ENCODE measurements at places on chromosomes 4 and X. TPM values are rescaled to one million over a fixed set of nuclear protein-coding genes. Genes with fewer than 3 reads are reported as not detected.

GRCh38 chr4:31674313-31674947 is 954.3 kb downstream of the PCDH7 start:
- no peak for DNase-seq

- no peak for DNase-seq
Observed at GRCh38 chr4:10003666-10004065, 17.6 kb downstream of the SLC2A9 start.

DNA sequence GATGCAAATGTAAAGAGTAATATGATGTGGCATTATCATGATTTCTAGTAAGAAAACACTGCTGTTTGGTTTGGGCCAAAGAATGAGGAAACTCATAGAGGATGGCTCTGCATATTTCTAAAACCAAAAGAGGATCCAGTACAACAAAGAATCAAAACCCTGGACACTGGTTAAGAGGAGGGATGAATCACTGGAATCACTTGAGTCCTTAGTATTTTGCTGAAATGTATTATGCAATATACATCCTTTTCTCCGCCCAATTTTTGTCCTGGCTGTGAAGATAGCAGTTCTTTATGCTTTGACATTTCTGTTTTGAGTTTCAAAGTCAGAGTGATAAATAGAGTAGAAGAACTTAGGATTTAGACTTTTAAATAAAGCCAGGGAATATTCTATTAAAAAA is 345.9 kb downstream of the PACRGL start:
- no peak for DNase-seq

DNA sequence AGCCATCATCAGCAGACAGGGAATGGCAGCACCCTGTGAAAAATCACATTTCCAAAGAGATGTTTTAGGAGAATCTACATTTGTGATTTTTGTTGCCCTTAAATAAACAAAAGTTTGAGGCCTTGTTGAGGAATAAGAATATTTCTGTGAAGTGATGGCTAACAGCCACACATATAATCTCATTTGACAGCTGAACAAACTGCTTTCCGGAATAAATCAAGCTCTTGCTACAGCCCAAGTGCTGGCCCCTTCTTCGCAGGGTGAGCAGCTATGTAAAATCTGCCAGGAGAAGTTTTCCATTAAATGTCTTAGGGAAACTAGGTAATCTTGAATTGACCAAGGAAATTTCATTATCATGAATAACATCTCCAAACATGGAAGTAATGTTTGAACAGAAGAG is 106.4 kb upstream of the GPM6B start:
- DNase-seq: no peak

GRCh38 chr4:151905197-151905596 is 144.4 kb upstream of the GATB start:
- no peak for DNase-seq

DNA sequence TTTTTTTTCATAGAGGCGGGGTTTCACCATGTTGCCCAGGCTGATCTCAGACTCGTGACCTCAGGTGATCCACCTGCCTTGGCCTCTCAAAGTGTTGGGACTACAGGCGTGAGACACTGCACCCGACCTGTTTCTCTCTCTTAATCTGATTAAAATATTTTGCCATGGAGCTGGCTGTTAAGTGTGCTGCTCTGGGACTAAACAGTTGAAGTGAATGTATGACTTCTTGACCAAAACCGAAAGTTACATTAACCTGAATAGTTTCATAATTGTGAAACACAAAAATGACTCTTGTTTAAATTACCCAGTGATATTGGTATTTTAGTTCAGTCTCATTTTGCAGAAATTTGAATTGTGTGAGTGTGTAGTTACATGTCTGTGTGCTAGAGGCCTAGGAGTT is 2548.6 kb downstream of the PCDH7 start:
- no peak for DNase-seq

DNA sequence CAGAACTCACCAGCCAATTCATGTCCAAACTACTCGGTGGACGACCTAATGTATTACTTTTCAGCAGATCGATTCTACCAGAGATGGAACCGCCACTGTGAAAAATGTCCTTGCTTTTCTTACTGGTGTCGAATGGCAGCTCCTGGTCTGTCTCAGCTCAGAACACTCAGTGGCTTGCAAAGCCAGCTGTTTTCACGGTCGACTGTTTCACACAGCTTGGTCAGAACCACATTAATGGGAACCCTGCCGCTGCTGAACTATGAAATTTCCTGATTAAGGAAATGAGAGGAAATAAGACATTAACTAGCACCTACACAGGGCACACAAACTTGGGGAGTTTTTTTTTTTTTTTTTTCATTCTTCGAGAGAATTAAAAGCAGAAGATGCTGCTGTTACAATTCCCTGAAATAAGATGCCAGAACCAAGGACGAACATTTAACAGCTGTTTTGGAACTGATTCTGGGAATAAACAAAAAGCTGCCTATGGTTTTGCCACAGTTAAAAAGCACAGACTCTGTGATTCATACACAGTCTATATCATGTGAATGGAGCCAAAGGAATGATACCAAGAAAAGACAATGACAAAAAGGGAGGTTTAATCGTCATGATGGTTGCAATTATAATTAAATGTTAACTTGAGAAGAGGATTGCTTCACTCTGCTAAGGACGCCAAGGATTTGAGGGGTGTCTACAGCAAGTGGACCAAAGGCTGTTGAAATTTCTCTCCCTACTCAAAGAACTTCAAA is 31.3 kb downstream of the SUPT20HL2 start:
- DNase-seq: peak; percentile 58

GRCh38 chr4:59091146-59092142 is 1981.3 kb upstream of the IGFBP7 start:
- no peak for DNase-seq

- no peak for DNase-seq
Observed at GRCh38 chr4:159719531-159719930, 616.7 kb downstream of the RAPGEF2 start.

GRCh38 chrX:39491548-39492297 is 606.0 kb downstream of the BCOR start:
- no peak for DNase-seq

GRCh38 chrX:113804819-113805218 is 779.1 kb upstream of the HTR2C start:
- DNase-seq: no peak

DNA sequence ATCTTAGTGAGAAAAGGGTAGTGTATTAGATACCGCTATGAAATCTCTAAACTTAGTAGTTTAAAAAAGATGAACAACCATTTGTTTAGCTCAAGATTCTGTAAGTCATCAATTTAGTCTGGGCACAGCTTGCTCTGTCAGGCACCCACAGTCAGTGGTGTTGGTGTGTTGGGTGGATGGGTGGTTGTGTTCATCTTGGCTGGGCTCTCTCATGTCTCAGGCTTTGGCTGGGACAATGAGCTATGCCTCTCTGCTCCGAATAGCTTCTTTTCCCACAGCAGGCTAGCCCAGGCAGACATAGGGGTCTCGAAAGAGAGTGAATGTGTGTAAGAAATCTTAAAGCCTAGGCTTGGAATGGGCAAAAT is 127.0 kb upstream of the GATB start:
- no peak for DNase-seq

DNA sequence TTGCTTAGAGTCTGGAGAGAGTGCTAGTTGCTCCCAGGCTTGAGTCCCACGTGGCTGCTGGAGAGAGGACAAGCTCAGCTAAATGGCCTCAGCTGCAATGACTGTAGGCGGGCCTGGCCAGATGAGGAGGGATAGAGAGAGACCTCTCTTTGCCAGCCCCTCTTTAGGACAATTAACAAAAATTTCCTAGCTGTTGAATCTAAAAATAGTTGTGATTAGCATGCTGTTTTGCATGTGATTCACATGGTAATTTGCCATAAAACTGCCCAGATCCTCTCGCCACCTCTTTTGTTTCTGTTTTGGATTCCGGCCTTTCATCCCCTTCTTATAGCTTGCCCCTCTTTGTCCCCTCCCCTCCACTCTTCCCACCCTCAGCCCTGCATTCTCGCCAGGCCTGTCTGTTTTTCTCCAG is 28.9 kb upstream of the PRPS1 start:
- no peak for DNase-seq

DNA sequence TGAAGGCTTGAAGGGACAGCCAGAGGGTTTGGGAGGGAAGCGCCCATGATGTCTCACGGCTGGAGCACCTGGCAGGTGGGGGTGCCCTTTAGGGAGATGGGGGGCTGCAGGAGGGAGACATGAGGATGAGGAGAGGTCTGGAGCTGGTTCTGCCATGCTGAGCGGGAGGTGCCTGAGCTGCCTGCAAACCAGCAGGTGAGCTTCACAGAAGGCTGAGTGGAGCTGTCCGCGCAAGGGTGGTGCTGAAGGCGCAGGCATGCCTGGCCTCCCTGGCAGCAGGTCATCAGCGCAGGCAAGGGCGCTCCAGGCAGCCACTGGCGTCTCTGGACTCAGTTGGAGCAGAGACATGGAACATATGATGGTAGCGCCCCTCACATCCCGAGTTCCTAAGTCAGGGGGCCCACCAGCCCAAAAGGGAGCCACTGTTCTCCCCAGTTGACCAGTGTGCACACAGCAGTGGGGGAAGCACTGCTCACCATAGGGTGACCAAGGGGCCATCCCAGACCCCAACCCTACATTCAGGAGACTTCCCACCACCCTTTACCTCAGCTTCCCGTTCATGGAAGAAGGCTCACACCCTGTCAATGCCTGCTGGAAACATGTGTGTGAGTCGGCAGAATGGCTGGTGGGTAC is 25.8 kb downstream of the ADRA2C start:
- DNase-seq: no peak

DNA sequence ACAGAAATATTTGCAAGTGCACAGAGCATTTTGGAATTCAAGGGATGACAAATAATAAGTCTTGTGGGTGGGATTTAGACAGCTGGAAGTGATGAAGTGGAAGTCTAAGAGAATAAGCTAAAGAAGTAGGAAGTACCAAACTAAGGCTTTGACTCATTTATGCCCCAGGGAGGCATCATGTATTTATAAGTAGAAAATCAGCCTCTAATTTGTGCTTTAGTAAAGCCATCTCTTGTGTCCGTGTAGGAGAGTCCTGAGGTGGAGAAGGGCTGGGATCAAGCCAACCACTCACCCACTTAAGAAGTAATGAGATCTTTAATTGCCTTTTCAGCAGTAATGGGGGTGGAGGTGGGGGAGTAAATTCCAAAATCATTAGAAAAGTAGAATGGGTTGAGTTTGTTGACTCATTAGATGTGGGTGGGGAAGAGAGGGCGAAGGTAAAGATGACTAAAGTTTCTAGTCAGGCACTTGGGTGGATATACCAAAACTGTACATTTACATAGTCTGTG is 356.7 kb downstream of the STIM2 start:
- DNase-seq: no peak

DNA sequence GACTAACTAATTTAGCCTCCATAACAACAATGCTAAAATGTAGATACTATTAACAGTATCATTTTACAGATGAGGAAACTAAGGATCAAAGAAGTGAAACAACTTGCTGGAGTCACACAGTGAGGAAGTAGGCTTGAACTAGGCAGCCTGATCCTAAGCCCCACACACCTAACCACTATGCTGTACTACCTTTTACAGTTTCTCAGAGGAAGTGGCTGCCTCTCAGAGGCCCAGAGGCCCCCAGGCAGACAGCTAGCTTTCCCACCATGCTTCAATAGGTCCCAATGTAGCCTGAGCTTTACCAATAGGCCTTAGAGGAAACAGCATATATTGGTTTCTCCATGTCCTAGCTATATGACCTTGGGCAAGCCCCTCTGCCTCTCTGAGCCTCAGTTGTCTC is 69.4 kb upstream of the PJA1 start:
- DNase-seq: peak; percentile 1

- DNase-seq: no peak
Observed at GRCh38 chr4:169567916-169568315, 44.5 kb downstream of the NEK1 start.

- DNase-seq: no peak
Observed at GRCh38 chr4:86857341-86858052, 8.3 kb upstream of the SLC10A6 start.

GRCh38 chr4:115720611-115721010 is 607.2 kb upstream of the NDST4 start:
- no peak for DNase-seq

Gene SOX3
- not detected for total RNA-seq

Gene UGT2B17
- total RNA-seq: 1.2 TPM

Gene INTU
- total RNA-seq: 16.1 TPM

Gene ZNF711
- total RNA-seq: 71.3 TPM

Gene BEND2
- not detected for total RNA-seq

Data from uterus (tissue), 4 donors.